ENCODE measurements at places on chromosomes 3 and 15.

DNA sequence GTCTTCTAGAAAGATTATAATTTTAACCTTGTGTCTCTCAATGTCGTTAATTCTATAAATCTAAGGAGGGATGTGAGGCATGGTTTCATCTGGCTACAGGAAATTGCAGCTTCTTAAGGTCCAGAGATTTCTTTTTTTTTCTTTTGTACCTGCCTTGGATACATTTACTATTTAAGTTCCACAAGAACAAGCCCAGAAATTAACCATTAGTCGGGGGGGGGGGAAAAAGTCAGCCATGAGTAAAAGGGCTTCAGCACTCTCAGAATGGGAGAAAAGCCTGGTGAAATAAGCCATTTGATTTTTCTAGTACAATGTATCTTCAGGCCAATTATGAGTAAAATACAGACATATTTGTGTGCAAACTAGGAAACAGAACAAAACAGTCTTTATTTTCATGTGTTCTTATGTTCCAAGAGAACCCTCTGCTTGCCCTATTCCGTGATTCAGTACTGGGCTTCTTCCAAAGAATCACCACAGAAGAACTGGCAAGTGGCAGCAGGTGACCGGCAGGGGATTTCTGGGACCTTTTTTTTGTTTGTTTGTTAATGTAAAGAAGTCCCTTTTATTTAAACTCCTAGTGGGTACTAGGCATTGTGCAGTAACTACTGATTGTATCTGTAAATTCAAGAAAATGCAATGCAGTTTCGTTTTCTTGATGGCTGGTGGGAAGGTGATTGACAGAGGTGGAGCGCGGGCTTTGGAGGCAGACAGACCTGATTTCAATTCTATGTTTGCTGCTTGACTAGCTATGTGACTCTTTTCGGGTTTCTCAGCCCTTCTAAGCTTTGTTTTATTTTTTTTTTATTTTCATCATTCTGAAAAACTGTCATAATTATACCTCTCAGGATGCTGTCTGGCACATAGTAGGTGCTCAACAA, 82.5 kb downstream of the PEX5L start:
- DNase-seq: no peak

DNA sequence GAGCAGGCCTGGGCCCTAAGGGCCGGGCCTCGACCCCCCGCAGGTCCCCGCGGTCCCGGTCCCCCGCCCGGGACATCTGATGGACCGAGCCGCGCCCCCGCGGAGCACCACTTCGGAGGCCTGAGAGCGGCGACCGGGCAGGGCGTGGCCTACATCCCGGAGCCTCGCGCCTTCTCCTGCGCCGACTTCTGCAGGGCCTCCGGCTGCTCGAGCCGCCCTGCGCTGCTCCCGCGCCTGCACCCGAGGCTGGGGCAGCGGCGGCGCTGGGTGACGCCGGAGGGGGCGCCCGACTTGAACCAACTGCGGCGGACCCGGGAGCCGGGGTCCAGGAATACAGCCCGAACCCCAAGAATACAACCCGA, 14.9 kb upstream of the GP9 start:
- no peak for DNase-seq

GRCh38 chr3:15151166-15151565, 52.2 kb upstream of the RBSN start:
- DNase-seq: no peak

GRCh38 chr15:40053831-40054604, 15.0 kb upstream of the SRP14 start:
- no peak for DNase-seq

DNA sequence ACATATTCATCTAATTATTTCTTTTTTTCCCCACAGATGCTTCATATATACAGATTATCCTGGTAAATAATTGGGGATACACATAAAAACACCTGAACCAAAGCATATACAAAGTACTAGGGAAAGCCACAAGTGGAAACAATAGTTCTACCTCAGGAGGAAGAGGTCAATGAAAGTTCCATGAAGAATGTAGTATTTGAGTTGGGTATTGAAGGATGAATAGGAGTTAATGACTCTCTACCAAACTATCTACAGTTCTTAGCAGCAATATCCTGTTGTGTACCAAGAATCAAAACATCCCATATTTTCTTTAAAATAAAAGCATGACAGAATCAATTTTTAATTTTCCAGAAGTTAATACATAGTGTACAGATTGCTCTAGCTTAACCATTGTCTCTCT, 78.9 kb downstream of the STAC start:
- no peak for DNase-seq

- no peak for DNase-seq
Observed at GRCh38 chr3:197490098-197491058, 65.4 kb downstream of the BDH1 start.

DNA sequence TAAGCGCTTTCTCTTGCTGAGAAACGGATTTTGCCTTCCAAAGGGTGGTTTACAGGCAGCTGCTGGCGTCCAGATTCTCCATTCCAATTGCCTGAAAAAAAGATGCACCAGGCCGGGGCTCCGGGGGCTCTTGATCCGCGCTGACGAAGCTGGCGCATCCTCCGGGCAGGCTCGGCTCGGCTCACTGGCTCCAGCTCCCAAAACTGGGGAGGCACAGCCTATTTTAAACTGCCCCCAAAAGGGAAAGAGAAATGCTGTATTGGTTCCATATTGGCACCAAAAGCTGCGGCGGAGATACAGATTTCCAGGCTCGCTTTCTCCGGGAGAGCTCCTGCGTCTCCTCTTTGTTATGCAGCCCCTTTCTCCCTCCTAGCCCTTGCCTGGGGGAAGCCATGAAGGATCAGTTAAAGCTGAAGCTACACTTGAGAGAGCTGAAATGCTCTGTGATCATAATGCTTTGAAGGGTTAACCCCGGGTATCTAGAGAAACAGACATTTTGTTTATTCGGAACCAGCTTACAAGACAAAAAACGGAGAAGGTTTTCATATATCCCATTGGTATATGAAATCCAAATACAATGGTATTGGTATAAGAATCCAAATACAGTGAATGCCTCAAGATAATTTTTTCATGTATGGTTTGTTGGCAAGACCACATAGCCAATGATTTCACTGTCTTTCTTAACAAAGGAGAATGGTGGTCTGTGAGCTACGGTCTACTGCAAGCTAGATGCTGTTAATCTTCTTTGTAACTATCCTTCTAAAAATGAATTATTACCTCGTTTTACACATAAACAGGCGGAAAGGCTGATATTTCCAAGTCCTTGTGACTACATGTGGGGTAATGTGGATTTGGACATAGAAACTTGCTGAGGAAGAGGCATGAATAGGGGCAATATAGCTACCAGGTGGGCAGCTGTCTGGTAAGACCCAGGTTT, 693 bp downstream of the CD200 start:
- no peak for DNase-seq

DNA sequence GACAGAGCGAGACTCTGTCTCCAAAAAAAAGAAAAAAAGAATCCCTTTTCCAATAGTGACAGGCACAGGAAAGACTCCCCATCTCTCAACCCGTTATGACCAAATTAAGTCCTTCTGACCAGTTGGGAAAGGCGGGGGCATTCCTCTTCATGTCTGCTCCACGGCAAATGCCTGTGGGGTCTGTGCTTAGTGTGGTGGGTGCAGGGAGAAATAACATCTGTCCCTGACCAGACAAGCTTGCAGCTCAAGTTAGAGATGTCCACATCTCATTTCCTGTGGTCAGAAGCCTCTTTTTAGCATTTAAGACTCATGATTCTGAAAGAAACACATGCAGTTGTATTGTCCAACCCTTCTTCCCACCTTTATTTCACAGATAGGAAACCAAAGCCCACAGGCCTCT, 16.2 kb downstream of the PLA1A start:
- no peak for DNase-seq

DNA sequence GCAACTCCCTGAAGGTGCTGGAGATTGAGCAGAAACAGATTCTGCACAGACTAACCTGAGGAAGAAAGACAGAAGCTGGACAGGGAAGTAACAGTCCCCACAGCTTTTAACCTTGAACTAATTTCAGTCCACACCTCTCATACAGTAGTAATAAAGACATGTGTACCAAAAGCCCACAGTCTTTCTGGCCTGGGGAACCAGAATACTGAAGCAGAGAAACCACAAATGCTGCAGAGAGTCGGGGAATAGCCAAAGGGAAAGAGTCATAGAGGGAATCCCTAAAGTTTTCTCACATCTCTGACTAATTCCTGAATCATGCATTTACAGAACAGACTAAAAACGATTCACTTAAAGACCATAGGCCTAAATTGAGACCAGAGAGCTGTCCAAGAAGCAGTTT, 503.4 kb upstream of the NECTIN3 start:
- no peak for DNase-seq

DNA sequence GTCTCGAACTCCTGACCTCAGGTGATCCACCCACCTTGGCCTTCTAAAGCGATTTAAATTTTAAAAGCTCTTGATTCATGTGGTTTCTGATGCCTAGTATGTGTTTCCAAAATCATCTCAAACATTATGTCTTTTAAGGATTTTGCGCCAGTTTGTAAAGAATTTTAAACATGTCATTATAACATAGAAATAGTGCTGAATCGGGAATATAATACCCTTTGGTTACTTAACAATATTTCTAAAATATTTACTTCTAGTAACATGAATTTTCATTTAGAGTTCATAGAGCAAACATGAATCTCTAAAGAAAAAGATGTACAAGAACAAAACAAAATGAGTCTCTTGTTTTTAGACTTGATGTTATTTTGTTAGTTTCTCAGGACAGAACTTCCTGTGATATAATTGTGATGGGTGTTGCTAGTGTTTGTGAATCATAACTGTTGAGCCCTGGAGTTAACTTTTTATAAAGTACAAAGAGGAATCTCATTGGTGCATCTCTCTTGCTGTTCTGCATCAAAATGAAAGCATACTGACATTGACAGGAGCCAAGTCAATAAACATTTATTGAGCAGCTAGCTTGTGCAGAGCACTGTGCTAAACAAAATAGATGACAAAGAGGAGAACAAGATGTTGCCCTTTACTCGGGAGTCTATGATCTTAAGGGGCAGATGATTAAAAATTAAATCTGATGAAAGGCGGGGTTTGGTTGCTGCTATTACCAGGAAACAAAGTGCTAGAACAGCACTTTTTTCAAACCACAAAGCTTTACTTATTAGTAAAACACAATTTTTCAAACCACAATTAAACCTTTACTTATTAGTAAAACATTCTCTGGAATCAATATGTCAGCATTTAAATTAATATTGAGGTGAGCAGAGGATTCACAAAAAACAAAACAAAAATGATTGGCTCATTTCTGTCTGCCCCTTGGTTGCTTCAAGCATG, 73.4 kb downstream of the MME start:
- DNase-seq: no peak

DNA sequence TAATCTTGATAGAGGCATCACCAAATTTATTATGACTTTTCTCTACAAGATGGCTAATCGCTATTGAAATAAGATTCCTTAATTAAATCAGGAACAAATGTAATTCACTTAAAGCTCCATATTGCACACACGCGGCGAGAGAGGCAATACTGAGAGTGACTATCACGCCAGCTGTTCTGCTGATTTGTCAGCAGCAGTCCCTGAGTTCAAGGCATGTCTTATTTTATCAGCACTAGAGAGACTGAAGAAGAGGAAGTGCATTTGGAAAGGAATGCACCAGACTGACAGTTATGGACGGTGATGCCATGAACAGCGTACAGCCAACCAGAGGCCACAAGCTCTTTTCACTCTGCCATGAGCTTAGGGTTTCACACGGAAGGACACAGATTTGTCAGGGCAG, 83.6 kb upstream of the SLCO3A1 start:
- no peak for DNase-seq

GRCh38 chr3:72492240-72492639, 356.0 kb downstream of the SHQ1 start:
- no peak for DNase-seq

- DNase-seq: no peak
Observed at GRCh38 chr15:62327406-62327805, 162.3 kb upstream of the C2CD4B start.
